ENCODE measurements at places on chromosomes 12 and 14.

- no peak for DNase-seq
Measured at GRCh38 chr14:94380225-94381148, 7.9 kb downstream of the SERPINA1 start.

DNA sequence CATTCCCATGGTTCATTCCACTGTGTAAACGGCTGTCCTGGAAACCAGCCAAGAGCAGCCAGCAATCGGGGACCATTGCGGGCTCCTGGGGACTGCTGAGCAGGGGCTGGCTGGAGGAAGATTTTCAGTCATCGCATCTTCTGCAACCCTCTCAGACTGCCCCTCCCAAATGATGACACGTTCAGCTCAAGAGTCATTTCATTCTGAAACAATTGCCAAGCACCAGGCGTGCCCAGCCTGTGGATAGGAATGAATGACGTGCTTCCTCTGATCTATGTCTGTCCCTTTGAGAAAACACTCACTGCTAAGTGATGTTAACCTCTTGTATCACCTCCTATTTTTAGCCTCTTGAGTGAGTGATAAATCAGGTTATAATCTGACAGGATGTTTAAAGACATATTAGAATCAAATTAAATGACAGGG, 62.0 kb downstream of the NDUFA12 start:
- DNase-seq: no peak

DNA sequence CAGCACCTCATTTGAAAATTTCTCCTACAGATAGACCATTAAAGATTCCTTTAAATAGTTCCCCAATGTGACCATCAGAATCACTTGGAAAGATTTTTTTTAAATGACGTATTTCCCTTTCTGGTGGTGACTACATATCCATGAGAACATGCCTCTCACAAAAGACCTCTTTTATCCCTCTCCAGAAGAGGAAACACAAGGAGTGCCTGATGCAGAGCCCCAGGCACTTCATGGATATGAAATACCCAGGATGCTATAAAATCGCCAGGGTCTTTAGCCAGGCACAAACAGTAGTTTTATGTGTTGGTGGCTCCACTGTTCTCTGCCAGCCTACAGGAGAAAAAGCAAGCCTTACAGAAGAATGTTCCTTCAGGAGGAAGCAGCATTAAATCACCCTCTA, 97.1 kb downstream of the ETNK1 start:
- no peak for DNase-seq

DNA sequence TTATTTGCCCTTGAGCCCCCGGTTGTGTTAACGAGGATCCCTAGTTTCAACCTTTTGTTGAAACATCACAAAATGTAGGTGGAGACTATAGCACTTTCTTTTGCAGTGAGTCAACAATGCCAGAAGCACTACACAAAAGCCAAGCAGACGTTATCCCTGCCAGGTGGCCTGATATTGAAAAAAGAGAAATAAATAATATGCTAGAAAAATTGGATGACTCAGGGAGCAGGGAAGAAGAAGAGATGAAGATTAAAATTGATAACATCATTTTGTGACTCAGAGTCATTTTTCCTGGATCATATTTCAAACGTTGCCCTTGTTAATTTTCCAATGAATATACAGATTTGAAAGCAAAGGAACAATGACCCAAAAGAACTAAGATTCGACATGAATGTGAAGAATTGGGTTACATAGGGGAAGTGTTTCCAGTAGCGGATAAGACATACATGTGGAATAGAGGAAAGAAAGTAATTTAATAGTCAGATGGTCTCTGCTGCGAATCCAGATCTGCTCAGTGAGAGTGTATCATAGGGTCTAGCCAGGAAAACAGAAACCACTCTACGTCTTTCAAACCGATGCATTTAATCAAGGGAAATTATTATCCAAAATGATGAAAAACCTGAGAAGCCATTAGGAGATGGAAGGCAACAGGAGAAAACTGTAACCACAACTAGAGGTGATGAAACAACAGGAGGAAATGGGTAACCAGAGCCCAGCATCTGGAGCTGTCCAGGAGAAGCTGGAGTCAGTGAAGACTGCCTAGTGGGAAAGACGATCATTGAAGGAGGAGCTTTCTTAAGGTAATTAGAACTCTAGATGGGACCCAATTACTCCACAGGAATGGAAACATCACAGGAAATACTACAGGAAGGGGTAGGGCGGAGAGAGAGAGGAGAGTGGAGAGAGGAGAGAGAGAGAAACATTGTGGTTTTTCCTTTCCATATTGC, 57.9 kb downstream of the RERG start:
- no peak for DNase-seq

All from astrocyte of the cerebellum (primary cell).